ENCODE measurements at places on chromosomes 5 and 9.
A peak's percentile ranks its signal among the peaks of the same experiment; 100 is the strongest.

GRCh38 chr9:104927216-104927911 lies 591 bp downstream of the ABCA1 start:
- no peak for DNase-seq

DNA sequence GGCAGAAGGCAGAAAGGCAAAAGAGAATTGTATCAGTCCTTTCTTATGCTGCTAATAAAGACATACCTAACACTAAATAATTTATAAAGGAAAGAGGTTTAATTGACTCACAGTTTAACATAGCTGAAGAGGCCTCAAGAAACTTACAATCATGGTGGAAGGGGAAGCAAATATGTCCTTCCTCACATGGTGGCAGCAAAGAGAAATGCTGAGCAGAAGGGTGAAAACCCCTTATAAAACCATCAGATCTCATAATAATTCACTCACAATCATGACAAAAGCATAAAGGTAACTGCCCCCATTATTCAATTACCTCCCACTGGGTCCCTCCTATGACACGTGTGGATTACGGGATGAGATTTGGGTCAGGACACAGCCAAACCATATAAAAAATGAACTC lies 312.5 kb upstream of the PTGER4 start:
- DNase-seq: no peak

DNA sequence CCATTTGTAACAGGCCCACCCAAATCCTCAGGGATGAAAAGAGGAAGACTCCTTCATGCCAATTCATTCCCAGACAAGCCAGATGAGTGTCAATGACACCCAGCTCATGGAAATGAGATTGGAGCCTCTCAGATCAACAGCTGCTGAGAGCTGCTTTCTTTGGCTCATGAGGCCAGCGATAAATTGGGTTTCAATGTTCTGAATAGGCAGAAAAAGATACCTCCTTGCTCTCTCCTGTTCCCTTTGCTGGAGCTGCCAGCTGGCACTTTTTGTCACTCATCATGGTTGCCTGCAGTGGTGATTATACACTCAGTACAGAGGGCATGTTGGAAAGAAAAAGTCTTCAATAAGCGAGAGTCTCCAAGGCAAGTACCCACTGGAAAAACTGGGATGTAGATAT lies 47.1 kb downstream of the SH3RF2 start:
- DNase-seq: no peak

GRCh38 chr5:149071756-149072155 lies 8.9 kb upstream of the SH3TC2 start:
- DNase-seq: no peak

GRCh38 chr9:99588747-99589146 lies 232.9 kb upstream of the NR4A3 start:
- DNase-seq: no peak

GRCh38 chr9:86642721-86643120 lies 288.5 kb upstream of the TUT7 start:
- no peak for DNase-seq

DNA sequence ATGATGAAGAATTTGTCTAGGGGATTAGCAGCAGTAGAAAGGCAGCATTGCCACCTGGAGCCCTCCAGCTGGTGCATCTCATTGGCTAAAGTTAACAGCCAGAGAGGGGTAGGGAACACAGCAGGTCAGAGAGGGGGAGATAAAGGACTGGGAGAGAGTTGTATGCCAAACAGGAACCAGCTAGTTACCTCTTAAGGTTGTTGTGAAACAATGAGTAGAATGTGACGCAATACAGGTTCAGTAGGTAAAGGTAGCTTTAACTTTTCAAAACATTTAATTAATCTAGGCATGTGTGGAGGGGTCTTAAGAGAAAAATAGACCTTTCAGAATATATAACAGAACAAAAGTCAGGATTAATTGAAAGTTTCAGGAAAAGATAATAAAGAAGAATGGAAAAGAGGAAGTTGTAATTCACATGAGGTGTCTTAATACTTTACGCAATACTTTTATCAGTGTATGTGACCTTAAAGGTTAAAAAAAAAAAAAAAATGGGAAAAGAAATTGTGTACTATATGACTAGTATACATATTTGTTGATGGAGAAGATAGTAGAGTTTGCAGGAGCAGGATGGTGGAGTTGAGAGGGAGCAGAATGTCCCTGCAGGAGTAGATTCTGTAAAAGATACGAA lies 14.3 kb downstream of the FBXO38 start:
- no peak for DNase-seq

DNA sequence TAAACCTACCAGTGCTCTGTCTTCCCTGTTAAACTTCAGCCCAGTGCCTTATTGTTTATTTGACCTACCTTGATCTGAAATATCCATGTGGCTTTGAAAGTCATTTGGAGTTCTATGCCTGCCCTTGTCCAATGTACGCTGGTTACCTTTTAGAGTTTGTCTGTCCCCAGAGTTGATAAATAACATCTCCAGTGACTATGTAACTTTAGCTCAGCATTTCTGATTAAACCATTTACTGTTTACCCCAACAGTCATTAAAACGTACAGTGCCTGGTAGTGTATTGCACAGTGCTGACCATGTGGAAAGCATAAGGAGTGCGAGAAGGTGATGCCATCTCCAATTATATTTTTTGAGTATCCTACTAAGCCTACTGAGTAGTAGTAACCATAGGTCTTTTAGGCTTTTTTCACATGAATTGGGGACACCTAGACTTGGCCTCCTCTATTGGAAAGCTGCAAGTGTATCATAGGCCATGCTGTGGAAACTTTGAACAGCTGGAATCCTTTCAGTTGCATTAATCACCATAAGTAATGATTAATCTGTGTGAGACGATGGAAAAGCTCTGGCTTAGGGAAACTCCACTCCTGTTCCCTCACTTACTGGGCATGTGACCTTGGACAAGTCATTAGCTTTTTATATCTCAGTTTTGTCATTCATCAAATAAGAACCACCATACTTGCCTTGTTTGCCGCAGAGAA lies 93.5 kb downstream of the MAST4 start:
- no peak for DNase-seq

DNA sequence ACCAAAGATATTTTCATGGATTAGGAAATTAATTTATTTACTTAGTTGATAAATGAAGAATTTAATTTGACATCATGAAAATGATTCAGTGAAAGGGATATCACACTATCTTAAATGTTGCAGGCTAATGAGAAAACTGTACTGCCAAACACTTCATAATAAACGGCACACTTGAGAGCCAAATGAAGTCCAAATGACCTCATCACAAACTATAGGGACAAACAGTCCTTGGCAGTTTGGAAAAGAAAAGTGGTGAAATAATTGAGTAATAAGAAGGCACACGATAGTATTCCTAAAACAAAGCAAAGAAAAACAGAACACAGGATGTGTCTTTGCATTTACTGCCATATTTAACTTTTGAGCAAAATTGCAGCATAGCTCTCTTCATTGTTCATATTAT lies 116.9 kb upstream of the TLR4 start:
- no peak for DNase-seq

DNA sequence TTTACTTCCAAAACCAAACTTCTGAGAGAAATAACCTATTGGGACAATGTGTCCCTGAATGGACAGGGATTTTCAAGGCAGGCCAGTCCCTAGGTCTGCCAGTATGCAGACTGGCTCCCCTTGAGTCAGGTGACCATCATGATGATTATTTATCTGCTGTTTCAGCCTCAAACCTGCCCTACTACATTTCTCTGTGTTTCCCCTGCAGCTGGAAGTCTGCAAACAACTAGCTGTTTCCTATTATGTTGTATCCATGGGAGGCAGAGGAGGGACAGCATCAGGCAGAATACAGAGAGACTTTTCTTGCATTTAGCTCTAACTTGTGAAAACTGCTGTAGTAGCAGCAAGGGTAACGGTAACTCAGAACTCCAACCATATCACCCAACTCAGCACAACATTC lies 36.2 kb upstream of the IFNK start:
- DNase-seq: no peak

DNA sequence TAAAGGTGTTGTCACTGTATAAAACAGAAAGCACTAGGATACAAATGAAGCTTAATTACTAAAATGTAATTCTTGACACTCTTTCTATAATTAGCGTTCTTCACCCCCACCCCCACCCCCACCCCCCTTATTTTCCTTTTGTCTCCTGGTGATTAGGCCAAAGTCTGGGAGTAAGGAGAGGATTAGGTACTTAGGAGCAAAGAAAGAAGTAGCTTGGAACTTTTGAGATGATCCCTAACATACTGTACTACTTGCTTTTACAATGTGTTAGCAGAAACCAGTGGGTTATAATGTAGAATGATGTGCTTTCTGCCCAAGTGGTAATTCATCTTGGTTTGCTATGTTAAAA lies 43.8 kb downstream of the NDFIP1 start:
- DNase-seq: no peak

- no peak for DNase-seq
Observed at GRCh38 chr5:54862036-54862435, 123.4 kb downstream of the ESM1 start.

DNA sequence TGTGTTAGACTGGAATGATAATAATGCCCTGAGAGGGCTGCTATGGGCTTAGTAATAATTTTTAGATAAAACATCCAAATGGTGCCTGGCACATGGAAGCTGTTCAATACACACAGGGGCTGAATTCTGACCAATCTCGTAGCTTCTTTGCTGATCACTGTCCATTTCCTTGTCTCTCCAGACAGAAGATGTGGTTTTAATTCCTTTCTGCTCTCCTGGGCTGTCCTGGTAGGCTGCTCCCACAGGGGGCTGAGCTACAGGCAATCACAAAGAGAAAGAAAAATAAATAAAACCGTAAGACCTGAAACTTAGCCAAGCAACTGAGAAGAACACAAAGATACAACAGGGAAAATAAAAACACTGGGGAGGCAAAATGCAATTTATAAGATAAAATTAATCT lies 136.5 kb downstream of the CDK5RAP2 start:
- peak; percentile 87 for DNase-seq

DNA sequence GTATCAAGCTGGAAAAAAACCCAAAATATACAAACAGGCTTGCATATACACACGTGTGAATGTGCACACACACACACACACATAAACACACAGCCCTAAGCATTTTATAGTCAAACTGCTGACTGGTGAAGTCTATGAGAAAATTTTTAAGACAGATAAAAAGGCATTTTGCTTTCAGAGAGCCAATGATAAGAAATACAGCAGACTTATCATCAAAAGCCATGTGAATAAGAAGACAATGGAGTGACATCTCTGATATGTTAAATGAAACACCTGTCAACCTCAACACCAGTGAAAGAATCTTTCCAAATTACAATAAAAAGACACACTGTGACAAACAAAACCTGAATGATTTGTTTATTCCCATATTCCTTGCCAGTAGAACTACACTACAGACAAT lies 233.3 kb downstream of the CDH9 start:
- DNase-seq: no peak

DNA sequence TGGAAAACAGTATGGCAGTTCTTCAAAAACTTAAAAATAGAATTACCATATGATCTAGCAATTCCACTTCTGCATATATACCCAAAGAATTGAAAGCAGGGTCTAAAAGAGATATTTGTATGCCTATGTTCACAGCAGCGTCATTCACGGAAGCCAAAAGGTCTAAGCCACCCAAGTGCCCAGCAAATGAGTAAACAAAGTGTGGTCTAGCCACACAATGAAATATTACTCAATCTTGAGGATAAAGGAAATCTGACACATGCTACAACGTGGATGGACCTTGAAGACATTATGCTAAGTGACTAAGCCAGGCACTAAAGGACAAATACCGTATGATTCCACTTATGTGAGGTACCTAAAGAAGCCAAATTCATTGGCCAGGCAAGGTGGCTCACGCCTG lies 11.1 kb upstream of the MED27 start:
- no peak for DNase-seq

DNA sequence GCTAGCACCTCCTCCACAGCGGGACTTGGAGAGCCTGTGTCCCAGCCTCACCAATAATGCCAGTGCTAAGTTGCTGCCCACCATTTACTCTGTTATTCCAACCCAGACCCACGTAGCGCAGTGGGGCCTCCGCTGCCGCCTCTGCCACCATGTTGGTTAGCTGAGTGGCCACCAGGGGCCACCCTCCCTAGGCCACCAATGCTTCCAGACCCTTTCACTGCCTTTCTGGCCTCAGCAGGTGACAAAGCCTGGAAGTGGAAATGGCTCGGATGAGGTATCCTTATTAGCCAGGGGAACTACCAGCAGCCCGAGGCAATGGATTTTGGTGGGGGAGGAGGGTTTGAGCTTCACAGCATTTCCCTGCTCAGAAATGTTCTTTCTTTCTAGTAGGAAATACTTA lies 110.1 kb downstream of the OSTF1 start:
- no peak for DNase-seq

GRCh38 chr9:70409280-70409679 lies 5.2 kb downstream of the KLF9 start:
- DNase-seq: no peak
